Fibroblast of the aortic adventitia (primary cell): ENCODE measurements at places on chromosomes 2 and 18. TPM values are rescaled to one million over a fixed set of nuclear protein-coding genes. Genes with fewer than 3 reads are reported as not detected.

- no peak for DNase-seq
These were observed at the start of gene EMX1 for GRCh38 chr2:72917138-72917876. EMX1 (plus strand) TSS chr2:72917519; CDS start chr2:72917853, 334 bp downstream.

SERPINB12 gene
- not detected in 2 replicates for total RNA-seq

AGAP1 gene
- 9.8 and 12.3 TPM in 2 replicates for total RNA-seq

C2orf72 gene
- not detected in 2 replicates for total RNA-seq

ZAP70 gene
- 0.25 TPM in 1 of 2 replicates, not detected in the other for total RNA-seq
